Brain (organoid and tissue), 16 donors: ENCODE measurements at places on chromosomes 6 and 20.

- no peak for DNase-seq
Measured at GRCh38 chr6:109420751-109421150, 19.7 kb downstream of the PPIL6 start.

GRCh38 chr6:145551164-145551563 is 184.2 kb downstream of the EPM2A start:
- DNase-seq, result no peak

- peak; percentile 53 for DNase-seq
Measured at GRCh38 chr20:54633374-54634355, 158.3 kb downstream of the DOK5 start.

DNA sequence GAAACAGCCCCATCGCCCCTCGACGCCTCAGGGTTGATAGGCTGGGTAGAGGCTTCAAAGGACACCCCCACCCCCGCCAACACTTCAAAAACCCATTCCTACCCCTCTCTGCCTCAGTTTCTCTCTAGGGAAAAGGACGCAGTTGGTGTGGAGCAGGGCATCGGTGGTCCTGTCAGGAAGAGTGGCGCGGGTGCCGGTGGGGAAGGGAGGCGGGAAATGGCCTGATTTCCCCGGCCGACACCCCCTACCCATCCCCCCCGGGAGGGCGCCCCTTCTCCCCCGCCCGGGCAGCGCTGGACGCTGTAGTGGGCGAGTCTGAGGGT is 367 bp downstream of the NRSN2 start:
- DNase-seq, result no peak

DNA sequence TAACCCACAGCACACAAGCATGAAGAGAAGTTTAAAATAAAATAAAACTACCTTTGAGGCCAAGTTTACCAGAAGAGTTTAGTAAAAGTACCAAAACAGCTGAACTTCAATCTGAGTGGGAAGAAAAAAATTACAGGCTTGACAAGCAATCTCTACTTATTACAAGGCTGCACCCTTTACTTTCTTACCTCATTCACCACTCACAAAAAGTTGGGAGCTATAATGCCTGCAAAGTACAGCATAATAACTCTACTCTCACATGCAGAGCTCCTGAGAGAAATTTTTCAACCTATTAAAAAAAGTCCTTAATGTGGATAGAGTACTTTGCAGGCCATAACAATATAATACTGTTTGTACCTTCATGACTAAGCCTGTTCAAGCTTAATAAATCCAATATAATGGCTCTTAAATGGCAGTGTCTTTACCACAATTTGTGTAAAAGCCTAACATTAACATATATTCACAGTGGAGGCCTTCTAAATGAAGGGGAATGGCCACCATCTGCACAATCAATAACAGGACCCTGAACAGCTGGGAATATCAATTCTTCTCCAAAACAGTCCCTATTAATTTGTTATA is 103.1 kb downstream of the DST start:
- no peak for DNase-seq

DNA sequence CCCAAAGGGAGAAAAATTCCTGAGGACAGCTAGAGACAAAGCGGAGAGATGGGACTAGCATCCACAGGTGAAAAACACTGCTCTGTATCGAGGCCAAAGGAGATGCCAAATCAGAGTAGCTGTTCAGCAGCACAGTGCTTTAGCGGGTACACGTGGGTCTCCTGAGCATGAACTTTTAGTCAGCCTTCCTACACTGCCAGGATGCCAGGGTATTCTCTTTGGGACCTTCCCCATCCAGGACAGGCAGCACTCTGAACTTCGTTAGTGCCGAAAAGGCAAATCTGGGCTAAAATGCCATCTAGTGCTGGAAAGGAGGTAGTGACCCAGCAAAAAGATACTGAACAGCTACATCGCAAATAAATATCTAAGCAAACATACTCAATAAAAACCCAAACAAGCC is 64.9 kb downstream of the C6orf58 start:
- DNase-seq, result peak; percentile 43

GRCh38 chr20:57628047-57628961 is 8.1 kb upstream of the ZBP1 start:
- peak; percentile 81 for DNase-seq

DNA sequence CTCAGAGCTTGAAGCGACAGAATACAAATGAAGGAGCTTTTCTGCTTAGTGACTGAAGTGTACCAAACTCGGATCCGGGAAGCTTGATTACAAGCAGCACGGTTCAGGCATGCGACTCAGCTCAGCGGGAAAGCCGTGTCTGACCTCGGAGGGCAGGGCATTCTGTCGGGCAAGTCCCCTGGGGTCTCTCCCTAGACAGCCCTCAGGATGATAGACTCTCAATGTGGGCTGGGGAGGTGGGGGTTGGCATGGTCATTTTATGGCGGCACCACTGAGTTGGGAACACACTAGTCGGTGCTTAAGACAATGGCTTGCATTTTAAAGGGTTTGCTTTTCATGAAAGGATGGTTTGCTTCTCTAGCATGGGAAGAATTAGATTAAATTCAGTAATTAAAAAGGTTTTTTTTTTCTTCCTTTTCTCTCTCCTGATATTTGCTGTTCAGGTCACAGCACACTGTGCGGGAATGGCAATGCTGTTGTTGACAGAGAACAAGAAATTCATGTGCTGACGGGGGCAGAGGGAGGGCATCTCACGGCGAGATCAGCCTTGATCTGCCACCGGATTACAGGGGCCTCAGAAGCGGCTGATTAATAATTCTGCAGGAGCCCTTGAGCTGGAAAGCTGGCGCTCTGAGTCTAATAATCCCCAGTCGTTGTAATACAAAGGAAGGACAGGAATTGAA is 80.7 kb upstream of the TRAF3IP2 start:
- DNase-seq, result peak; percentile 85

DNA sequence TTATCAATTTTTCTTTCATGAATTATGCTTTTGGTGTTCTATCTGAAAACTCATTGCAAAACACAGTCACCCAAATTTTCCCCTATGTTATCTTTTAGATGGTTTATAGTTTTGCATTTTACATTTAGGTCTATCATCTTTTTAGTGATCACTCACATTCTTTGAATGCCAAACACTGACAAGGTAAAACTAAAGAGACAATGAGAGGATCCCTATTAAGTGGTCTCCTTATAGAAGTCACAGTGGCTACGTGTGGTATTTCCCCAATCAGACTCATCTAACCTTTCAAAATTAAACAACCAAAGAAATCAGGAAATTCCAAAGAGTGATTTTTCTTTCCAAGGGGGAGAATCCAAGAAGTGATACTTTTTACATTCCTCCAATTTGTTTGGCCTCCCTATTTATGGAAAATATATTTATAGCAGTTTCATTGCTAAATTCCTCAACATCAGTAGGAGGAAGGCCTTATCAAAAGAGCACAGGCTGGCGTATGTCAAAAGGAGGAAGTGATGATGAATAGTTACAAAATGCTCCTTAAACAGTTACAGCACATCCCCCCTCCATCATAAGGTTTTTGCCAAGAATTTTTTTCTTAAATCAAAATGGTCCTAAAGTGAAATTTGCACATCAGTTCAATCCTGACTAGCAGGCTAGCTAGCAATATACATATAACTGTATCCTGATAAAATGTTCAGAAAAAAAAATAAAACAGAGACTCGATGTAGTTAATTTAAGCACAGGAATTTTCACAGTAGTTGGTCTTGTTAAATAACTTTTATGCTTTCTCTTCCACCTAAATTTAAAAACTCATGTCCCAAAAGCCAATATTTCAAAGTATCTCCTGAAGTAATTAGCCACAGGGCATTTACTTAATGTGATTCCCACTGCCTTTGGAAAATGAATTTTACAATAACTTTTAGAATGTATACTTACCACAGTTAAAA is 76.2 kb upstream of the IPCEF1 start:
- no peak for DNase-seq

DNA sequence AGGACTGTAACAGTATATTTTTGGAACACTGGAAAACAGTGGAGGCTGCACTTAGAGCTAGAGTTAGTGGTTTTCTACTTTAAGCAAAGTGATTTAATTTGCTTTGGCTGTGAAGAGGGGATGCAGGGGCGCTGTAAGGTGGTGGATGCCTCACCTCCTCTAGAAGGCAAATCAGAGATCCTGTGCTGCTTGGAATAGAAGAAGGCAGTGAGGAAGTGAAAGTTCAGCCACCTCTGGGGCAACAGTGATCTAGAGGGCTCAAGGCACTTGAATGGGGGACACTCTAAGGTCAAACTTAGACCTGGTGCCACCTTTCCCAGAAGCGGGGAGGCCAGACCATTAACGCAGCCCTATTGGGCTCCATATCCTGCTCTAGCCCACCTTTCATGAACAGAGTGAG is 19.0 kb upstream of the SNRPB2 start:
- no peak for DNase-seq
